GOT3 (cell line): ENCODE measurements at places on chromosomes 5 and 9.

DNA sequence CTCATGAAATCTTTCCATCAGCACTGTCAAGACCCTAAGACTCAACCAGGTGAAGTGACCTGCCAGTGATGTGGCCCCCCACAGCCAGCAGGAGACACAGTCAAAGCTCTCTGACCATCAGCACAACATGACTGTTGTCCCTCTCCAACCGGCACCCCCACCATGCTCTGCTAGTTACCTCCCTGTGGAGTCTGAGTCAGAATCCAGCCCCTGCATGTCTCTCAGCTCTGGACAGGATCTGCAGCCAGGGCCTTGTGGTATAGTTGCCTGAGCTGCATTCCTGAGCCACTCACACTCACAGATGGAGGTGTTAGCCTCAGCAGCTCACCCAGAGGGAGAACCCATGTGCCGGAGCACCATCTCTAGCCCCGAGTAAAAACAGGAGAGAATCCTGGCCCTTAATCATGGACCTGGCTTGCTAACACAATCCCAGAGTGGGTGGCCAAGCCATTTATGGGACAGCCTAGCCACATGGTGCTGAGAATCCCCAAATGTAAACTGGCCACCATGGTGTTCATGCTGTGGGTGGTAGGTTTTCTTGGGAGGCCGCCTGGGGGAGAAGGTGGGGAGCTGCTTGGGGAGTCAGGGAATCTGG is 237.8 kb downstream of the PAPPA start:
- DNase-seq, result no peak

GRCh38 chr9:95171001-95171400 is 146.5 kb downstream of the FANCC start:
- no peak for DNase-seq

DNA sequence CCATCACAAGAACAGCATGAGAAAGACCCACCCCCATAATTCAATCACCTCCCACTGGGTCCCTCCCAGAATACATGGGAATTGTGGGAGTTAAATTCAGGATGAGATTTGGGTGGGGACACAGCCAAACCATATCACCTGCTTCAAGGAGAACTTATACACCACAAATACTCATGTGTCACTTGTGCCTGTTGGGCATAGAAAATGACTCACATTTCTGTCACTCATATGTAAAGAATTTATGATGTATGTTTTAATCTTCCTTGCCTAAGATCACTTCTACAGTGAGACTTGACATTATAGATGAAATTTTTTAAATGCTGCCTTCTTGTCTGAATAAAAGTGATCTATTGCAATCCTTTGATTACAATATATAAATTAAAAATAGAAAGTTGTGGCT is 23.0 kb upstream of the PRDM6 start:
- DNase-seq, result no peak

- DNase-seq, result no peak
Measured at GRCh38 chr5:14218897-14219573, 75.9 kb downstream of the TRIO start.

- DNase-seq, result no peak
Measured at GRCh38 chr5:135379046-135379654, 19.9 kb downstream of the MACROH2A1 start.

- no peak for DNase-seq
Measured at GRCh38 chr9:87527211-87527916, 29.7 kb downstream of the DAPK1 start.
